NCI-H2029 (cell line): ENCODE measurements at places on chromosomes 6 and 20.
A peak's percentile ranks its signal among the peaks of the same experiment; 100 is the strongest.

- DNase-seq: no peak
Observed at GRCh38 chr6:74941424-74941823, 264.4 kb downstream of the COL12A1 start.

GRCh38 chr6:46287681-46288080, 116.9 kb upstream of the ENPP5 start:
- no peak for DNase-seq

DNA sequence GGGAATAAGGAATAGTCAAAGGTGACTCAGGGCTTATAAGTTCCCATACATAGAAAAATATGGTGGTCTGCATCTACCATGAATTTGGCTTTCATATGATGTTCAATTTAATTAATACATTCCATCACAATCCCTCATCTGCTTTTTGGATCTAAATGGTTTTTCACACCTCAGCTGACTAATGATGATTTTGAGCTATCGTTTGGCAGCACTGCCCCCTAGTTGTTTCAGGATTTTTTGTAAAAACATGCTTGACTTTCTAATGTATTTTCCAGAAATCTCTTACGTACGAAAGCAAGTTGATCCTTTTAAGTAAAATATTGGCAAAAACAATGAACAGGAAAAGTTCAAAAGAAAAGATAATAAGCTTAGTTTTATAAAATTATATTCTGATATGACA, 408.6 kb upstream of the ADGRB3 start:
- no peak for DNase-seq

GRCh38 chr6:92469186-92469828, 950.1 kb downstream of the EPHA7 start:
- DNase-seq: no peak

DNA sequence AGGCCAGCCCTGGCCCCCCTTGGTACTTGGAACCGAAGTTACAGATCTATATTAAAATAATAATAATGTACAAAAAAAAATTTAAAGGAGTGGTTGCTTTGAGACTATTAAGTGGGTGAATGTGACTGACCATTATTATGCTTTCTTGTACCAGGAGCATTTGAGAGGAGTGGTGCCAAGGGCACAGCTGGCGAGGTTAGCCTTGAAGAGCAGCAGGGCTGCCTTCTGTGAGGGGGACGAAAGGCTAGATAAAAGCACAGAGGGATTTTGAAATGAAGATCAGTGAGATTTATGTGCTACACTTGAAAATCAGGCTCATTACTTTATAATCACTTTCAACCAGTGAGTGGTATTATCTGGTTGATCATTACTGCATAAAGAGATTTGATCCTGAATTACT, 48.6 kb downstream of the FIG4 start:
- DNase-seq: no peak

DNA sequence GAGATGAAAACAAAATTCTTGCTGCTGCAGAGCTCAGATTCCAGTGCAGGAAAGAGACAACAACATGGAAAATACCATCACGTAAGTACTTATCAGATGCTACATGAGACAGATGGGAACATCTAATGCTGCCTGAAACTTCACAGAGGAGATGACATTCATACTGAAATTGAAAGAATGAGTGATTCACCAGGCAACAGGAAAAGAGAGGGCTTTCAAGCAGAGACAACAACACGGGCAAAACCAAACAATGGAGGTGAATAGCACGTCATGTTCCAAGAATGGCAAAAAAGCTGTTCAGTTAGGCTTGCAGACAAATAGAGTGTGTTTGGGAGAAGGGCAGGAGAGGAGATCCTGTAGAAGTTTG, 39.3 kb downstream of the GTF2H5 start:
- DNase-seq: no peak

DNA sequence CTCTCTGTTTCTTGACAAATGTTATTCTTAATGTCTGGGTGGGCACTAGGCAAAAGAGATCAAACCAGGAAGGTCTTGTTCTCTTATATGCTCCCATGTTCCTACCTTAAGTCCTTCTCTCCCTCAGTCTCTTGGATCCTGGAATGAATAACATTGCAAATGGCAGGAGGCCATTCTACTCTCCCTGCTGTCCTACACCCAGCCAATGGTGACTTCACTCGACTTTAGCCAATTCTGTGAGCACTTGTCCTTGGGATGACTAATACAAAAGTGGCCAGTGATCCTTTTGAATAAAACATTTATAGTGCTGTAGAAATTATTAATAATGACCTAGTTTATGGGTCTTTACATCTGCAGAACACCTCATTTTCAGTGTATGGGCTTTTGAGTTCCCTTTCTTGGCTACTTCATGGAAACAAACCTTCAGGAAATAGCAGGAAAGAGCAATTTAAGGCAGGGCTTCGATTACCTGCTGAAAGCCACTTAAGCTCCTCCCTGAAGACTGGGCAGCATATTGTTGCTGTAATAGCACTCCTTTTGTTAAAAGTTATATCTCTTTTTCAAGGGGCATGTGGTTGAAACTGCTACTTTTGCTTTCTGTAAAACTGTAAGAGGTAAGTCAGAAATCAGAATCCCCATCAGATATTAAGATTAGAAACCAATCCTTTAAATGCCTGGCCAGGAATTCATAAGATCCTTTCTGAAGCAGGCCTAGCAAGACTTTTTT, 10.5 kb downstream of the OTOR start:
- no peak for DNase-seq

DNA sequence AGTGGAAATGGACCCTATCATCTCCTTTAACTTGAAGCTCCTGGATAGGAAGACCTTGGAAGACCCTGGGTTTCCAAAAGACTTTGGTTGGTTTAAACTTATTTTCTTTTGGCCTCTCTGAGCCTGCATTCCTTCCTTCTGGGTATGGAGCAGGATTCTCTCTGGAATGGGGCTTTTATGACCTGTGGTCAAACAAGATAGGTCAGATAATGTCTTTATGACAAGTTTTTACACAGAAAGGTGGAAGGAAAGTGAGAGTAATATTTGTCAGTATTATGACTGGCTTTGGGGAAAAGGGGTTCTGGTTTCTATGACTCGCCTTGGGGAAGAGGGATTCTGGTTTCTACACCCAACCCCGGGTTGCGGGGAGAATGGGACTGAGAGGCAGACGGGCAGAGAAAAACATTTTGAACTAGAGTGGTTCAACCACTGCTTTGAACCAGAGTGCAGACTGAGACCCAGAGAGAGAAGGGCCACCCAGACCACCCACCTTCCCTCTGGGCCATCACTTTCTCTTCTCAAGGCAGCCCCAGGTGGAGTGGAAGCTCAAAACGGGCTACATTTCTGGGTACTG, 37.6 kb upstream of the KCNK5 start:
- no peak for DNase-seq

DNA sequence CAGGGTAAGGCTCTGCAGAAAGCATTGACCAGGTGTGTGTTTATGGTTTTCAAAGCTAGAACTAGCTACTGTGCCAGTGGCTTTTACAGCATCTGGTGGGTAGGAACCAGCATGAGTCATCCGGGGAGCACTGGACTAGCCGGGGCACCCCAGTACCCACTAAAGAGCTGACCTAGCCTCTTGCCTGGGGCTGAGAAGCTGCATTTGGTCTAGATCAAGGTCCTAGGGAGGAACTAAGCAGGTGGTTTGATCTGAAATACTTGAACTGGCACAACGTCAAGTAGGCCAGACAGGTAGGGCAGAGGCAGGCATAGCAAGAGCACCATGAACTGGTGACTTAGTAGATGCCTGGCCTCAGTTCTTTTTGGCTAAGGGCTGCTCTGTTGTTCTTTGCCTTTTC, 109.8 kb upstream of the PTPRK start:
- DNase-seq: no peak

DNA sequence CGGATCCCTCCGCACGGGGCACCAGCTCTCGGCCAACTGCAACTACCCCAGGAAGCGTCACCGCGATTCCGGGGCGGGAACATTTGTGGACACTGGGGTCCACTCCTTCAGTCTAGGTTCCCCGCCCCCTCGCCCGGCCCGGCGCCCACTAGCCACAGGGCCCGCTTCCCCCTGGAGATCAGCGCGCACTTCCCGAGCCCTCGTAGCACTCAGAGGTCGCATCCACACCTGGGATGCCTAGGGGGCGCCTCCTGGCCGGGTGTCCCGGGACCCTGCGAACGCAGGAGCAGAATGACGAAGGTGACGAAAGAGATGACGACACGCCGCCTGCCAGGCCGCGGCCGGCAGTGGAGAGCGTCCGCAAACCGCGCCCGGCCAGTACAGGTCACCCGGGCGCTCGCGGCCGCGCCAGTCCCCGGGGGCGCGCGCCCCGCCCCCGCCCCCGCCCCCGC, 309 bp upstream of the AIG1 start:
- DNase-seq: peak; percentile 40

GRCh38 chr20:7926323-7926722, 13.9 kb downstream of the HAO1 start:
- no peak for DNase-seq

GRCh38 chr20:52493171-52493721, 301.7 kb upstream of the ZFP64 start:
- DNase-seq: peak; percentile 74

DNA sequence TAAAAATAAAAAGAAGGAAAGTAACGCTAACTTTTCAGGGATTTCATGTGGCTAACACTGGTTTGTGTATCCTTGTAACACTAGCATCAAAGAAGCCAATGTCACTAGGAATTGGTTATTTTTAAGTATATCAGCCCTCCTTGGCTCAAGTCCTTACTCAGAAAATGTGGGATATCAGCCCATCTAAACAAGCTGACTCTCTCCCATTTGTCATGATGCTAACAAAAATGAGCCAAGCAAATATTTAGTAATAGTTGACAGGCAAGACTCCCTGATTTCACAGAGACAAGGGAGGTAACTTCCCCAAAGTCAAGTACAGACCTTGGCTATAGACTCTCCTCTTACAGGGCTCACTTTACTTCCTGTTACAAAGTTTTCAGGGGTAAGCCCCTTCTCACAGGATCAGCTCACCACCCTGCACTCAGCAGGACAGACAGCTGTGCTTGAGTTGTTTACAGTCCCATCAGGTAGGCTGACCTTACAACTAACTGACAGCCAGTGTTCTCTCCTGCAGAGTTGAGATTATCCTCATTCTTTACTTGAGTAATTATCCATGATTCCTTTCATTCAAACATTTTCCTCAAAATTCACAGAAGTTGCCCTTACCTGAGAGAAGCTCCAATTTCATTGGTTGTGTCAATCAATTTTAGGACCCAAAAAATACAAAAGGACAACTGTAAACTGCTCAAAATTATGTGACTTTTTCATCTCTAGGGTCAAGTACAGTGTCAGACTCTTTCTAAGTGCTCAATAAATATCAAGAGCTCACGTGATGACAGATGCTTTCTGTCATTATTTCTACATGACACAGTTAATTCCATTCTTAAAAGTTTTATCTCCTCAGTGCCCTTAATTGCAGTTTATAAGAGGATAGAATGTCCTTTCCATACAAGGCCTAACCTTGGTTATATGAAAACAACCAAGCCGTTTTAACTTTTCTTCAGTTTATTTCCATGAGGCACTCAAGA, 38.1 kb upstream of the BMP5 start:
- DNase-seq: no peak

DNA sequence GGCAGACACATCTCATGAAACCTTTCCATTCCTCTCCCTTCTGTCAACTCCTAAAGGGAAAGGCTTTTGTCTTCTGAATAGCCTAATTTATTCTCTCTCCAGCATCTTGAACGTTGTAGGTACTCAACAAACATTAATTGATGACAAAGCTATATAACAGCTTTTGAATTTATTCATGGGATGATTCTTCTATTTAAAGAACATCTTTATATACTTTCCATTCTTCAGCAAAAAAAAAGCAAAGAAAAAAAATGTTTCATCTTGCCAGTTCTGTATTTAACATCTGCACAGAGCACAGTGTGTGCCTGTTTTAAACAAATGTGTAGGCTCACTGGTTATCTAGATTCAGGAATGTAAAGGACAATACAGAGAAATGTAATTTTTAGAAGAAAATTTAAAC, 648.7 kb downstream of the KIF16B start:
- no peak for DNase-seq

DNA sequence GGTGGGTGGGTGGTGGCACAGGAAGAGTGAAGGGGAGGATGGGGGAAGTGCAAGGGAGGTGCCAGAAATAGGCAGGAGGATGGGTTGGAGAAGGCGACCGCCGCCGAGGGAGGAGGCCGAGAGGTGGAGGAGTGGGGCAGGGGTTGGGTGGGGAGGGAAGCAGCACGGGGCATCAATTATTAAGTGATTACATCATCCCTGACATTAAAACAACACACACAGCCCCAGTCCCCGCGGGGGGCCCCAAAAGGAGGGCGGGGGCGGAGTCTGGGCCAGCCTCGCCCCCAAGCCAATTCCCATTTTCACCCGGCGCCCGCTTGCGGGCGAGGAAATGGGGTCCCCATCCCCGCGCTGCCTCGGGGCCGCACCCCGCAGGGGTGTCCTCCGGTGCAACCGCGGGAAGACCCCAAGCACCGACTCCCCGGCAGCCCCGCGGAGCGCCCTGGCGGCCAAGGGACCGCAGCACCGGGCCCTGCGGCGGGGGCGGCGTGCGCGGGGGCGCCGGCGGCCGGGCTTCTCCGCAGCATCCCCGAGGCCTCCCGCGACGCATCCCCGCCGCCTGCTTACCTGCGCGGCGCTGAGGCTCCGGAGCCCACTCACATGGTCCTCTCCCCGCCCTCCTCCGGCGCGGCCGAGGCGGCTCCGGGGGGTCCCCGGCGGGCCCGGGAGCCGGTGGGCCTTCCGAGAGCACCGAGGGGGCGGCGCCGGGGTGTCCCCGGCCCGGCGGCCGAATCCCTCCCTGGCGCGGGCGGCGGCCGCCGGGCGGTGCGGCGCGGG, 663 bp downstream of the FYN start:
- DNase-seq: no peak

DNA sequence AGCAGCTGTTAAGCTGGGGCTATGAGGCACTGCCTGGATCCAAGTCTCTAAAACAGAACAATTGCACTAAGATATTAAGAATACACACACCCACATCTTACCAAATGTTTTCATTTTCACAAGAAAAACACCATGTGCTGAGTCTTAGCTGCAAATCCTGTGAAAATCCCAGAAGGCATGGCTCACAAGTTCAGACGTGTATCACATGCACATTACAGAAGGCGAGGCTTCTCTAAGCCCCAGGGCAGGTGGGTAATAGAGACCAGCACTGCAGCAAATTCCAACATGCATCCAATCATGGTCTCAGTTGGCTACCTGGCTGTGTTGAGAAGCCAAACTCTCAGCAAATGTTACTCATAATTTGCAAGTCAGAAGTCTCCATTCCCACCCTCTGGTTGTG, 16.2 kb upstream of the CST3 start:
- no peak for DNase-seq

- no peak for DNase-seq
Observed at GRCh38 chr6:167746975-167747374, 79.7 kb upstream of the AFDN start.
